GM13977 (cell line): ENCODE measurements at places on chromosomes 4 and X.

- DNase-seq, result no peak
Observed at GRCh38 chr4:38904090-38904666, 36.6 kb downstream of the FAM114A1 start.

DNA sequence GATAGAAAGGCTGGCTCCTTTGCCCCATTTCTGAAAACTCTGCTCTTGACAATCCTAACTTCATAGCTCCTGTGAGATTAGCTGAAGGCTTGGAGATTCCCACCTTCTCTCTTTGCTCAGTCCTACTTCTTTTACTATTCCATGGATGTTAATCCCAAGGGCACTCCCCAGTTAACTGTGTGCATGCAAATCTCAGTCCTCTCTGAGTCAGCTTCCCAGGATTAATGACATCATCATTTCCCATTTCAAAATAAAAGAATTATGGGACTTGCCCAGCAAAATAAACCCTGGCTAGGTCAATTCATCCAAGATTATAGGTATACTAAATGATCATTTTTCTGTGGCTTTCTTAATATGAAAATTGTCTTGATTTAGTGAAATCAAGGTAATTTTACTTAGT lies 328.6 kb upstream of the NR3C2 start:
- no peak for DNase-seq

DNA sequence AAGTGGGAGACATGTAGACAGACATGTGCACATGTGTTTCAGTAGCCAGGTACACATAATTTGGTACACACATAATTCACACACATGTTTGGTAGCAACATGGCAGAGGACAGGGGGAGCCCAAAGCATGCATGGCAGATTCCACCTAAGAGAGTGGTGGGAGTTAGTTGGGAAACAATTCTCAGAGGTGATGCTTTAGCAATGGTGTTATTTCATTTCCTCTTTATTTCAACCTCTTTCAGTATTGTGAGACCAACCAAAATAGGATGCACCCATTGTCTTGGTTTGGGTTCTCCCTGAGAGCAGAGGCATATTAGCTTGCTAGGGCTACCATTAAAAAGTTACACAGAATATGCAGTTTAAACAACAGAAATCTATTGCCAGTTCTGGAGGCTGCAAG lies 92.2 kb upstream of the ANXA3 start:
- DNase-seq, result no peak

GRCh38 chr4:6617246-6617645 lies 23.2 kb upstream of the MRFAP1 start:
- no peak for DNase-seq

GRCh38 chr4:71186257-71186565 lies 152.6 kb upstream of the SLC4A4 start:
- no peak for DNase-seq

DNA sequence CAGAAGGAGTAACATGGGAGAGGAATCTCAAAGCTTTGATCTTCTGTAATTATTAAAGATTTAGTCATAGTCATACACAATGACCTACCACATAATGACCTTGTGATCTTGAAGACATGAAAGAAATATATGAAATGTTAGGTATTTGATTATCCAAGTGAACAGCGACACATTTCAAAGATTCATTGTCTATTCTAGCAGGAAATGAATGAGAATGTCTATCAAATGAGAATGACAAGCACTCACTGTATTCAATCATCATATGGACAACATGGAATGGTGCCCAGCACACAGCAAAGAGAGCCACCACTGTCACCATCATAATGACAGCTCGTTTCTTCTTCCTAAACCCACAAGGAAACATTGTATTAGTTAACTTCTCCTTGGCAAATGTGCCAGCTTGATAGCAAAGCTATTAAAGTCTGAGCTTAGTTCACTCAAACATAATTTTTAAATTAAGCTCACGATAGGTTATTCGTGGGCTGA lies 50.6 kb downstream of the QRFPR start:
- DNase-seq, result no peak

- no peak for DNase-seq
Observed at GRCh38 chr4:141169391-141169790, 36.1 kb upstream of the RNF150 start.

- no peak for DNase-seq
Observed at GRCh38 chr4:38002451-38003071, 42.4 kb downstream of the PTTG2 start.

DNA sequence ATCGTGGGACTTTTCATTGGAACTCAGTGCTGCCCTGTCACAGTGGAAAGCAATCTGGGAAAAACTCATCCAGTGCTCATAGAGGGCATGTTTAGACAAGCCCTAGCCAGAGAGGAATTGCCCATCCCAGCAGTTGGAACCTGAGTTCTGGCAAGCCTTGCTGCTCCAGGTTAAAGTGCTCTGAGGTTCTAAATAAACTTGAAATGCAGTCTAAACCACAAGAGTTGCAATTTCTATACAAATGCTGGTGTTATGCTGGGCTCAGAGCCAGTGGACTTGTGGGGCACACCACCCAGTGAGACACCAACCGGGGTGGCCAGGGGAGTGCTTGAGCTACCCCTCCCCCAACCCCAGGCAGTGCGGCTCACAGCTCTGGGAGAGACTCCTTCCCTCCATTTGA lies 142.8 kb upstream of the PPP1R2C start:
- no peak for DNase-seq

GRCh38 chr4:113636877-113637276 lies 124.7 kb downstream of the CAMK2D start:
- no peak for DNase-seq

- DNase-seq, result no peak
Observed at GRCh38 chr4:131721883-131722282, 1427.2 kb upstream of the PCDH10 start.

GRCh38 chr4:174122705-174123104 lies 160.8 kb downstream of the FBXO8 start:
- no peak for DNase-seq

- no peak for DNase-seq
Observed at GRCh38 chr4:37503261-37503660, 182.9 kb downstream of the RELL1 start.

DNA sequence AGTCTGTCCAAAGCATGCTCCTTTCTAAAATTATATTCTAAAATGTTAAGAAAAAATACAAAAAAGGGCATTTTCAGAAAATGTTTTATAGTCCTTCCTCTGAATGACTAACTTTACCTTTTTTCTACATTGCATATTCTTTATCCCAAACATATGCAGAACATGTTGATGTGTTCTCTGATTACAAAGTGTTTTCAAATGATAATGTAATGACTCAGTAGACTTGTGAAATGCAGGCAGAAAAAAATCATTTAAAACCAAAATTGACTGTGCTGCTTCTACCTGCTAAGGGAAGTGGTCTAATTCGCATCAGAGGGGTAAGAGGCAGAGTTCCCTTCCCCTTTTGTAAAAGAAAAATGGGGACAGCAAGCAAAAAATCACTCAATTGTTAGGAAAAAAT lies 22.7 kb upstream of the YTHDC1 start:
- no peak for DNase-seq

DNA sequence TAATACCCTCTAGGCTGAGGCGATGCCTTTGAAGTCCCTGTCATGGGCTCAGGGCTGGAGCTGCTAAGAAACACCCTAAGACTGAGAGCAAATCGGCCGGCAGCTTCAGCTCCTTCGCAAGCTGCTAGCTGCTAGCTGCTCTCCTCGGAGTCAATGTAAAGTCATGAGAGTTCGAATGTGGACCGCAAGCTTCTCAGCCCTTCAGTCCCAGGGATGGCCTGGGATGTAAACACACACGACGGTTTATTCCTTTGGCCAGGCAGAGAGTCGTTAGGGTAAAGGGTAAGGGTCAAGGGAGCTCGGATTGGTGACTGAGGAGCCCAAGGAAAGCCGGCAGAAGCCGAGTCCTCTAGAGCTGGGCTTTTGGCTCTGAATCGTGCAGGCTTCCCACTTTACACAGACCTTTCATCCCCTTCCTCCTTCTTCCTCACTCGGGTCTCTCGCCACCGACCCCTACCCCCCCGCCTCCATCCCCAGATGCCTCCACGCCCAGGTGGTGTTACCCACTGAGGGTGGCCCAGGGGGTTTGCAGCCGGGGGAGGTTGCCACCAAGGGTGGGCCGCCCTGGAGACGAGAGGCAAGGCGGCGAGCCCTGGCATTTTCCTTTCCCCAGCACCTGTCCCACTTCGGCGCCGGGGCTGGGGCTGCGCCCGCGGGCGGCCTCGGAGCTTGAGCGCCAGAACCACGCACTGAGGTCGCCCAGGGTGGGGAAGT lies 3.1 kb upstream of the BCORL1 start:
- DNase-seq, result no peak

GRCh38 chrX:30615229-30615628 lies 37.7 kb upstream of the TASL start:
- no peak for DNase-seq

GRCh38 chr4:7218686-7219085 lies 26.3 kb downstream of the SORCS2 start:
- DNase-seq, result no peak

- peak; percentile 20 for DNase-seq
Observed at GRCh38 chrX:11558972-11559371, 106.7 kb downstream of the ARHGAP6 start.

DNA sequence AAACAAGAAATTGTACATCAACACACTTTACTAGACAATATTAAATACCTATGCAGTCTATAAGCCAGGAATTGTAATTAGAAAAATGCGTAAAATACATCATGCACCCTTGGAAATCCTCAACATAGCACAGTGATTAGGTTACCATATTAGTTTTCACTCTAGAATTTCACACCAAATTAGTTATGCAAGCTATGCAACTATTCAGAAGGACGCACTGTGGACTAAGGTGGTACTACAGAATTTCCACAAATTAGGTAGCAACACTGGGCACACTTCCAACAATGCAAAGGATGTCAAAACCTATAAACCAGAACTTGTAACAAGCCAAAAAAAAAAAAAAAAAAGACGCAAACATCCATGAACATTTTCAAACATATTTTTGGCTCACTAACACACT lies 71.1 kb upstream of the ZCCHC13 start:
- DNase-seq, result no peak

GRCh38 chrX:10138726-10139125 lies 18.0 kb upstream of the CLCN4 start:
- no peak for DNase-seq

- peak; percentile 46 for DNase-seq
Observed at GRCh38 chrX:71910643-71910985, at the start of gene NHSL2. Gene NHSL2 (plus strand): TSS chrX:71910845.

GRCh38 chr4:826508-827208 lies 729 bp upstream of the CPLX1 start:
- no peak for DNase-seq

DNA sequence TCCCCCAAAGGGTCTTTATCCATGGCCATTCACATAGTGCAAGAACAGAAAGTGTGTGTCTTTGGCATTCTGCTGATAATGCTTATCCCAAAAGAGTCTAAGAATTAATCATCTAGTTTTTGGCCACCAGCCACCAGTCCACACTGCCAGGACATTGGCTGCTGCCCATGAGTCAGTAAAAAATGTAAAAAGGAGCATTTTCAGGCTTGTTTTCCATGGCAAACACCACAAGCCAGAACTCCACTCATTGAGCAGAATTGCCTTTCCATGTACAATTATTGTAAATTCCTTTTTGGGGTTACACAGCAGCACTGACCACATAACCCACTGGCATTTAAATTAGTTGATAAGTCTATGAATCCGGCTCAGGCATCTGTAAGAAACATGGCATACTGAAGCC lies 89.2 kb upstream of the PRDX4 start:
- no peak for DNase-seq

DNA sequence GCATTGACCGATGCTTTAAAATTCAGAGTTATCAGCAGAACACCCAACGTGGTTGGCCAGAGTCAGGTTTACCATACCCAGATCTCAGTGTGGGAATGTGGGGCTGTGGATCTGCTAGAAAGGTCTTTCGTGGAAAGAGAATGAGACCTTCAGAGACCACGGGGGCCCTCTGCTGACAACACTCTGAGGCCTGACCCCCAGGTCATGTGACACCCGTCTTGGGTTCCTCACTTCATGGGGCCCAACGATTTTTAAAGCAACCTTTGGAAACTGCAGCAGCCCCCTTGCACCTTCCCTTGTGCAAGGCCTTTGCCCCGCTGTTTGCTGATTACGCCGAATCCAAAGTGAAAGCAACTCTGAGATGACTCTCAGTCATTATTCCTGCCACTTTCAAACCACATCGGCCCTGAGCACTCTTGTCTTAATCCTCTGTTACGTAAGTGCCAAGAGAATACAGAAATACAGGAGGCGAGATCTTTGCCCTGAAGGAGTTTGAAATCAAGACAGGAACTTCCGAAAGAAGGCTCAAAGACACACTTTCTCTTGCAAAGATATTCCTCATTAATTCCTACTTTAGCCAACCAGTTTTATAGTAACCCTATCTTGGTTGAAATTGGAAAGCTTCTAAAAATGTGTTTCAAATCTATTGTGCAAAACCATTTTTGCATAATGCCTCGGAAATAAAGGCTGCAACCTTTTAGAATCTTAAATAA lies 88.3 kb downstream of the EVC2 start:
- DNase-seq, result no peak

DNA sequence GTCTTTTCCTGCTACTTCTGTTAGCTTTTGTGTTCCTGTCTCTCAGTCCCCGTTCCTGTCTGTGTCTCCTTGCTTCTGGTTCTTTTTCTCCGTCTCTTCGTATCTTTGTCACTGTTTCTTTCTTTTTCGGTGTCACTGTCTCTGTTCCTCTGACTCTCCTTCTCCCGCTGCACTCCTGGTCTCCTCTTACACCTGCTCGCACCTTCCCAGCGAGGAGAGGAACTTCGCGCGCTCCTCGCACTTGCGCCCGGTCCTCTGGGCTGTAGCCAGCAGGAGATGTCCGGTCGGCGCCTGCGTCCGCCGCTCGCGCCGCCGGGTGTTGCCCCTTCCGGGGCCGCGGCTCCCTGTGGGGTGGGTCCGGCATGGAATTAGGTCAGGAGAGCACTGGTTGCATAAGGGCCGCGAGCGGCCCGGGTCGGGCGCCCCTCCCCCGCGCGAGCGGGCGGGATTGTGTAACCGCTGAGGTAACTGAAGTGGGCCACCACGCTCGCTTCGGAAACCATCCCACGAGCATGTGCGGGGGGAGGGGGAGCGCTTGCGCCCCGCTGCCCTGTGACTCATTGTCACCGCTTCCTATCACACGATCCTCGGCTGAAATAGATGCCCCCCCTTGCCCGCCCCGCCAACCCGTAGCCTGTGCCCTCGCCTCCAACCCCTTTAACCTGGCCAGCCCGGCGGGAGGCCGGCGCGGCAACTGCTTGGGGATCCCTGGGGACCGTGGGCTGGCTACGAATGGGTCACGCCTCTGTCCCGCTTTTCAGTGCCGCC lies 1.6 kb downstream of the LONRF3 start:
- DNase-seq, result peak; percentile 58

- no peak for DNase-seq
Observed at GRCh38 chrX:106684207-106684606, 42.3 kb upstream of the RNF128 start.

DNA sequence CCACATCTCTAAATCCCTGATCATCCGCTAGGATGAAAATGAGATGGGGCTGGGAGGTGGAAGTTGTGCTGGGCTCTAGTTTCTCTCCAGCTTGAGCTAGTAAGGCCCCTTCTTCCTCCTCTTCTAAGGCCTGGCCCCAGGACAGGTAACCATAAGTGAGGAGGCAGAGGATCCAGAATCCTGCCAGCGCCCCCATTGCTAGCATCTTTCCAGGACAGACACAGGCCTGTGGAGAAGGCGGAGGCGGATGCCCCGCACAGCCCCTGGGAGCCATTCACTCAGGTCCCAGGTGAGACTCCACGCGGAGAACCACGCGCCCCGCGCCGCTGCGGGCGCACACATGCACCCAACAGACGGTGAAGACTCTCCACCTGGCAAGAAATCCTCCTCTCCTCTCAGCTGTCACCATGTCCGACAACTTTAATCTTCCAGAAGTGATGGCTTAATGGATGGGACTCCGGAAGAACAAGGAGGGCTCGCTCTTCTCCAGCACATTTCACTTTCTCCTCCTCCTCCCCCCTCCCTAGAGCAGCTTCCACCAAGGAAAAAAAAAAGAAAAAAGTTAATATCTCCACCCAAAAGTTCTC lies 793 bp downstream of the ARSJ start:
- DNase-seq, result no peak
